ENCODE measurements at places on chromosomes 3 and 15.

DNA sequence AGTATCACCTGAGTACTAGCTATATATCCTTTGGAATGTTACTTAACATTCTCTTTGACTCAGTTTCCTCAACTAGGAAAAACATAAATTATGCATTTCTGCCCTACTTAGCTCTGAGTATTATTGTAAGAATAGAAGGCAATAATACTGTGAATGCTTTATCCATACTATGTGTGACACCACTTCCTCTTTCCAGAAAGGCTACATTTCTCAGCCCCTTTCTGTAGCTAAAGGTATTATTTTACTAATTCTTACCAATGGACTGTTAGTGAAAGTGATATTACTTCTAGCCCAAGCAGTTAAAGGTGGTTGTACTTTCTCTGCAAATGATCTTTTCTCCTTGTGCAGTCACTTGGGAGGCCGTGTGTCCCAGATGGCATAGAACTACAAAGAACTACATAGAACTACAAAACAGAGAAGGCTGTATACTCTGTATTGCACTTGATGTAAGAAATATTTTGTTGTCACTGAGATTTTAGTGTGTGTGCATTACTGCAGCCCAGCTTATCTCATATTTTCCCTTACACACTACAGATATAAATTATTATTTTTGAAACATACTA, 35.1 kb downstream of the MYH15 start:
- no peak for DNase-seq

GRCh38 chr15:67915461-67916374, 75.9 kb upstream of the RNU6-1 start:
- DNase-seq, result no peak

- DNase-seq, result no peak
These were observed 50.7 kb upstream of the TPRG1 start for GRCh38 chr3:189121092-189121491.

- no peak for DNase-seq
These were observed 100.2 kb downstream of the RYK start for GRCh38 chr3:134150476-134150875.

DNA sequence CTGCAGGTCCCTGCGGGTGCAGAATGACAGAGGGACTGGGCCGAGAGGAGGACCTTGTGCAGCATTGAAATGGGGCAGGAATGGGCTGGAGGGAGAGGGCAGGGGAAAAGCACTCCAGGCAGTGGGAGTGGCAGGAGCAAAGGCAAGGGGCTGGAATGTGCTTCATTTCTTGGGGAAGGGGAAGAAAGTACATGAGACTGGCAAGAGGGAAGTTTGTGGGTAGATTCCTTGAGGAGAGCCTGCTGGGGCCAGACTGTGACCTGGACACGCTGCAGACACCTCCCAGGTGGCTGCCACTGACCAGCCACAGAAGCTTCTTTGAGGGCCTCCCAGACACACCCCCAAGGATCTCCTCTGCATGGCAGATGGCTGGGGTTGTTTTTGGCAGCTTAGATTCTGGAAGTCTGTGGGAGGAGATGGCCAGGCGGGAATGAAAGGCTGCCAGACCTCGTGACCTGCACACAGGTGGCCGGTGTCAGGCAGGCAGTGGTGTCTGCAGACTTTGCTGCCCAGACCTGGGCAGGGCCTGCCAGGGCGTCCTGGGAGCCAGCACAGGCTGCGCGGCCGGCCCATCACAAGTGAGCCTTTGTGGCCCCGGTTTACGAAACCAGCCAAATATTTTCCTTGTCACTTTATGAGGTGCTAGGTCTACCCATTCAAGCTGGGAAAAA, 53.1 kb downstream of the SPSB4 start:
- no peak for DNase-seq

GRCh38 chr3:79979990-79980389, 212.2 kb upstream of the ROBO1 start:
- no peak for DNase-seq

DNA sequence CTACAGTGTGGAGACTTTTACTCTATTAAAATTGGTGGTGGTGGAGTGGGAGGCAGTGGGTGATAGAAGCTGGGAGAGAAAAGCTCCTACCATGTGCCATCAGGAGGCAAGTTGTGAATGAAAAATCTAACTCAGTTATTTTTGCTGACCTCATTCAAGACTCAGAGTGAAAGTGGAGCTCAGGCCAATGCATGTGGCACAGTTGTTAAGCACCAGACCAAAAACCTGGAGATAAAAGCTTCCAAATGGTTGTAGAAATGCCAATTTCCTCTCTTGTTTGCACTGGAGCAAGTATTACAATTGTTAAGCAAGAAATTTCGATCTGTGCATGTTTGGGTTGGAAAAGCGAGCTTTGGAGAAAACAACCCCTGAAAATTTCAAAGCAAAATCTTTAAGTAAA, 81.5 kb upstream of the PRICKLE2 start:
- no peak for DNase-seq

GRCh38 chr3:49469037-49469935, 781 bp upstream of the DAG1 start:
- DNase-seq, result no peak

GRCh38 chr3:160384639-160385318, 14.2 kb downstream of the IFT80 start:
- no peak for DNase-seq

DNA sequence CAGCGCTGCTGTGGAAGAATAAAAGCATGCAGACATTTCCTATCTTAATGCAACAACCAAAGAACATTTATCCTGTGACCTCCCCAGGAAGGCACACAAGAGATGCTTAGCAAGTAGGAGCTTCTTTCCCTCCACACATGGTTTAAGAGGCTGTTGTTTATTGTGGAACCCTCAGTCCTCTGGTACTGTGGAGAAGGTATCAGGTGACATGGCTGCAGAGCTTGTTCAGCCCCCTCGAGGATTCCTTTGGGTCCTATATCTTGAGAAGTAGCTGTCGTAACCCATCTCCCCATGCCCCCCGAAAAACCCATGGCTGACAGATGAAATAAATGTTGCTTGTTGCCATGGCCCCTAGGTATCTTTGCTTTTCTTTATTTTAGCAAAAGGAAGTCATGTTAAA, 20.3 kb upstream of the ETV5 start:
- DNase-seq, result no peak

DNA sequence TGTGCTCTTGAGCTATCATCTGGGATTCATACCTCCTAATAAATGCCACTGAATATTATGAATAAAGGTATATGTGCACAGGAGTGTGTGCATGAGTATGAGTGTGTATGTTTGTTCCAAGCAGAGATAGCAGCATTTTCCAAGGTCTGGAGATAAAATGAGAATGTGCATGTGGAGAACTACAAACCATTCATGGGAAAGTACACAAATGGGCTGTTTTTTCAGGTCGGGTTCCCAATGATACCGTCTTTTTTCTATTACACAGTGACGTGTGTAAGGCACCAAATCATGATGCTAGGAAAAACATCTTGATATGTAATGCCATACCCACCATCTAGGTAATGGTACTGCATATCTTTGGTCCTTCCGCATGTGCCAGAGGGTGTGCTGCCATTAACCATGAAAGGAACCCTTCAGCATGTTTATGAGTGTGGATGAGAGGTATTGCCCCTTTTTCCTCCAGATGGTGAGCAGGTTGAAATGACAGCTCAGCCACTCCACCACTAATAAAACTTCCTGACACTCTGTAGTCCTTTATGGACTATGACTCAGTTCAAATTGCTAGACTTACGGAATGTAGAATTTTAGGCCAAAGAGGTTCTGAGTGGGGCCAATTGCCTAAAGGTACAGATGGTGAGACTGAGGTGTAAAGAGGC, 36.4 kb upstream of the COPB2 start:
- DNase-seq, result no peak

DNA sequence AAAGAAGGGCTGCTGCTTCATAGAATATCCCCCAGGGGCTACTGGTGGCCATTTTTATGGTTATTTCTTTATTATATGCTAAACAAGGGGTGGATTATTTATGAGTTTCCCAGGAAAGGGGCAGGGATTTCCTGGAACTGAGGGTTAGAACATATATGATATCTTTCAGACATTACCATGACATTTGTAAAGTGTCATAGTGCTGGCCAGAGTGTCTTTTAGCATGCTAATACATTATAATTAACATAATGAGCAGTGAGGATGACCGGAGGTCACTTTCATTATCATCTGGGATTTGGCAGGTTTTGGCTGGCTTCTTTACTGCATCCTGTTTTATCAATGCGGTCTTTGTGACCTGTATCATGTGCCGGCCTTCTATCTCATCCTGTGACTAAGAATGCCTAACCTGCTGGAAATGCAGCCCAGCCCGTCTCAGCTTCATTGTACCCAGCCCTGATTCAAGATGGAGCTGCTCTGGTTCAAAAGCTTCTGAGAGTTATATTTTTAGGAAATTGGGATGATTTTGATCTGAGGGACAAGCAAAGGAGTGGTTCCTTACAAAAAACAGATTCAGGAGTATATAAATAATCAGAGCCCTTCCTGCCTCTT, 9.1 kb upstream of the ZBTB20 start:
- no peak for DNase-seq

DNA sequence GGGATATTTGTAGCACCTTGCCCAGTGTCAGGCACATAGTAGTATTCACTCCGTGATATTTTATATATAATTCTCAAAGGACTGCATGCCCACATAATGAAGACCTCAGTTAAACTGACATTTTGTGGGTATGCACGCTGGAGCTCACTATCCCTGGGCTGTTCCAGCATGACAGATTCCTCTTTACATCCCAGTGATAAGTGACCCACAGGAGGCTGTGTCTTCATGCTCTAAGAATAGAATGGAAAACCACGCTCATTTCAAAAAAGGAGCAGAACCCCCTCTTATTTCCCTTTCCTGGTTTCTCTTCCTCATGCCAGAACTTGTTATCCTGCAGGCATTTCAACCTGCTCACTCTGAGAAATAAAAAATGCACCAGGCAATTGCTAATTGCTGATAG, 717.5 kb downstream of the AGBL1 start:
- DNase-seq, result no peak

DNA sequence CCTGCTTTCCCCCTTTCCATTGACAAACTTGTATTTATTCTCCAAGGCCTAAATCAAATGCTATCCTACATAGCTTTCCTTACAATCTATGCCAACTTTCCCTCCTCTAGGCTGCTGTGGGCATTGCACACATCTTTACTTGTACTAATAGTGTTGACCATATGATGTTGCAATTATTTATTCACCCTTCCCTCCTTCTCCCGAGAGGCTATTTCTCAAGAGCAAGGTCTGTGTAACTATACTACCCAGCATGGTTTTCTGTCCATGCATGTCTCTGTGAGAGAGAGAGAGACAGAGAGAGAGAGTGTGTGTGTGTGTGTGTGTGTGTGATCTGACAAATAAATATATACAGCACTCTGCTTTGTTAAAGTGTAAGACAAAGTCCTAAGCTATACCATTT, 63.8 kb downstream of the GTPBP8 start:
- no peak for DNase-seq

- no peak for DNase-seq
These were observed 49.7 kb upstream of the POMGNT2 start for GRCh38 chr3:43155464-43156121.

DNA sequence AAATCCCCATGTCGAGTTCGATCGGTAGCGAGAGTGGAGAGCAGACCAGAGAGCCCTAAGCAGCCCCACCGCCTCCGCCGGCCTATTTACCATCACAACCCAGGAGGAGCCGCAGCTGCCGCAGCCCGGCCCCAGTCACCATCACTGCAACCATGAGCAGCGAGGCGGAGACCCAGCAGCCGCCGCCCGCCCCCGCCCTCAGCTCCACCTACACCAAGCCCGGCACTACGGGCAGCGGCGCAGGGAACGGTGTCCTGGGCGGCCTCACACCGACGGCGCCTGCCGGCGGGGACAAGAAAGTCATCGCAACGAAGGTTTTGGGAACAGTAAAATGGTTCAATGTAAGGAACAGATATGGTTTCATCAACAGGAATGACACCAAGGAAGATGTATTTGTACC, 89.5 kb upstream of the TPM1 start:
- DNase-seq, result no peak

DNA sequence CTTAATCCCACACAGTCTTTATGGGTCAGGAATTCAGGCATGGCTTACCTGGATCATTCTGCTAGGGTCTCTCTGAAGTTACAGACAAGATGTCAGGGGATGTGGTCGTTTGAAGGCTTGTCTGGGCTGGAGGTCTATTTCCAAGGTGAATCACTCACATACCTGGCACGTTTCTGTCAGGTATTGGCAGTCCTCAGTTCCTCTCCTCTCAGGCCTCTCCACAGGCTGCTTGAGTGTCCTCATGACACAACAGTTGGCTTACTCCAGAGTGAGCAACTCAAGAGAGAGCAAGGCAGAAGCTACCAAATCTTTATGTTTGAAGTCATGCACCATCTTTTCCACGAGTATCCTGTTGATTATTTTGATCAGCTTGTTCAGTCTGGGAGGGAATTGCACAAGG, 43.9 kb upstream of the PARP14 start:
- no peak for DNase-seq

DNA sequence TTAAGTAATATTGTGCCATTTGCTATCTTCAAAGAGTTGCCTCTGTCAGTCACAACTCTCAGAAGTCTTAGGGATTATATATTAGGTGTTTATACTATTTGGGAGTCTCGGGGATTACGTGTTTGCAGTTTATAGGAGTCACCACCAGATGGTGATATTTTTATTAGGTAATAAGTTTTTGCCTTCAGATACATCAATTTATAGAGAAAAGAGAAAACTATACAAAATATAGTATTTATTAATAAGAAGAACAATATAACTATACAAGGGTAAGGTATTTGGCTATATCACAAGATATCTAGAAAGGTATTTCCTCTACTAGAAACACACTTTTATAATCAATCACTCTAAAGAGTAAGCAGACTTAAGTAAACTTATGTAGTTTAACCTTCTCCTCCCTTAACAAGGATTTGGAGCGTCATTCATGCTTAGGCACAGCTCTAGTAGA, 10.7 kb upstream of the DHX36 start:
- peak; percentile 46 for DNase-seq

GRCh38 chr15:70823196-70823595, 30.8 kb downstream of the LARP6 start:
- DNase-seq, result no peak

- DNase-seq, result no peak
These were observed 21.2 kb downstream of the KATNBL1 start for GRCh38 chr15:34188711-34189110.

- DNase-seq, result peak; percentile 81
These were observed 466 bp downstream of the NFKBIZ start for GRCh38 chr3:101849714-101850245.

DNA sequence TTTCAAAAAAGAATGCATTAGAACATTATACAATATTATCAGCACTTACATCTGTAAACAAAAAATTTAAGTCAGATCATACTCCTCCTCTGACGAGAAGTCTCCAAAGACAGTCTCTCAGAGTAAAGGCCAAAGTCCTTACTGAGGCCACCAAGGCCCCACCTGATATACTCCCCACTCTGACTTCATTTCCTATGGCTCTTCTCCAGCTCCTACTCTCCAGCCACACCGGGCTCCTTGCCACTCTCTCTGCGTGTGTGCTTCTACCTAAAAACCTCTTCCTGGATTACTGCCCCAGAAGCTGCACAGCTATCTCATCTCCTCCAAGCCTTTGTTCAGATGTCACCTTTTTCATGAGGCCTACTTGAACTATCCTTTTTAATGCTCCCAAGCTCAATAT, 5.0 kb downstream of the DCP1A start:
- DNase-seq, result no peak

- DNase-seq, result no peak
These were observed 17.8 kb upstream of the MAP4 start for GRCh38 chr3:48034000-48034516.

- no peak for DNase-seq
These were observed 47.1 kb downstream of the CHD2 start for GRCh38 chr15:92947071-92947730.
